ENCODE measurements at places on chromosomes 6 and 20. TPM values are rescaled to one million over a fixed set of nuclear protein-coding genes. Genes with fewer than 3 reads are reported as not detected.

The TAAR2 gene
- total RNA-seq, result not detected

The FRK gene
- total RNA-seq, result 0.47 TPM

The MRPS18B gene
- total RNA-seq, result 43.5 TPM

The CCN6 gene
- not detected for total RNA-seq

The PDYN gene
- not detected for total RNA-seq

The HDGFL1 gene
- not detected for total RNA-seq

The ARFGAP1 gene
- 52.7 TPM for total RNA-seq

The TMEM74B gene
- total RNA-seq, result not detected

The C20orf202 gene
- not detected for total RNA-seq

The NMBR gene
- total RNA-seq, result not detected

Measured in smooth muscle cell of the coronary artery (primary cell).